MM.1S (cell line): ENCODE measurements at places on chromosomes 2 and 18.

DNA sequence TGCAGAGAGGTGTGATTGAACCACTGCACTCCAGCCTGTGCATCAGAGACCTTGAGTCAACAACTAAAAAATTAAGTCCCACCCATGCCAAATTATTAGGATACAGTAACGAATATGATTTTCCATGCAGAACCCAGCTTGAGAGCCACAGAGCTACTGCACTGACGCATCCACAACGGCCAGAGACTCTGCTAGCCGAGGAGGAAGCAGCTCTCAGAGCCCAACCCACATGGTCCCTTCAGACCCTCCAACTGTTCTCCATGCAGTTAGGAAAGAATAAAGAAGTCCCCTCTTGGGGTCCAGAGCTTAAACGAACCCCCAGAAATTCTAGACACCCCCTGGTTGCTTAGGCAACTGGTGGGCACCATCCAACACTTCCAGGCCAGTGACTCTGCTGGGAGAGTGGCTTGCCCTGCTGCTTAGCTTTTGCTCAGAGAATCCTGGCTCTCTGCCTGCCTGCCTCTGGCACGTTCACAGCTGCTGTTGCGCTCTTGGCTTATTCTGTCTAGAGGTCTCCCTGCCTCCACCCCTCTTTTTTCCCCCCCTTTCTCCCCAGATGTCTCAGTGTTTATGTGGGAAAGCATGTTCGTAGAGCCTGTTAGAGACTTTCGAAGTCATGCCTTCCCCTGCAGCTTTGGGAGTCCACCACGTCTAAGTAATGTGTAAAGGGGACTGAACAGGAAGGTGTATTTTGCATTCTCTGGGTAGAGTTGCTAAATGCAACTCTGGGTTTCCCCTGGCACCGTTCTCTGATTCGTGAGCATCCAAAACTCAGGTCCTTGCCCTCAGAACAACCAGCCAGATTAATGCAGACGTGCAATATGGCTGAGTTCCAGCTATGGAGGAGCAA, 26.0 kb upstream of the SP3 start:
- DNase-seq = peak; percentile 62

- DNase-seq = no peak
These were observed 247.3 kb downstream of the NUP35 start for GRCh38 chr2:183371545-183371944.

GRCh38 chr18:66575263-66575662, 28.6 kb downstream of the CDH19 start:
- DNase-seq = no peak

DNA sequence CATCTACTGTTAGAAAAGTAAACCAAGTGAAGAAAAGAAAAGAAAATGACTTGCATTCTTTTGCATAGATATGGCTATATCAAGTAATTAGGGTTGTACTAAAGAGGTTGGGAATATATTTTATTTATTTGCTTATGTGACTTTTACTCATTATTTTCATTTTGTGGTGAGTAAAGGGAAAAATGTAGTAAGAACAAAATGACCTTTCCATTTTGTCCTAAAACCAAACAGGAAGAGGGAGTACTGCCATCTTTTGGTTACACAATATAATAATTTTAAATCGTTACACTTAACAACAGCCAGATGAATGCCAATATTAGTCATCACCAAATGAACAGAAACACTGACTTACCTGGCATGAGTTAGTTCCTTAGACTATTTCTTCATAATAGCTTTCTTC, 47.3 kb upstream of the NDUFV2 start:
- DNase-seq = peak; percentile 39

GRCh38 chr18:39487932-39488331, 1922.3 kb upstream of the CELF4 start:
- no peak for DNase-seq
